ENCODE measurements at places on chromosomes 16 and 17.

DNA sequence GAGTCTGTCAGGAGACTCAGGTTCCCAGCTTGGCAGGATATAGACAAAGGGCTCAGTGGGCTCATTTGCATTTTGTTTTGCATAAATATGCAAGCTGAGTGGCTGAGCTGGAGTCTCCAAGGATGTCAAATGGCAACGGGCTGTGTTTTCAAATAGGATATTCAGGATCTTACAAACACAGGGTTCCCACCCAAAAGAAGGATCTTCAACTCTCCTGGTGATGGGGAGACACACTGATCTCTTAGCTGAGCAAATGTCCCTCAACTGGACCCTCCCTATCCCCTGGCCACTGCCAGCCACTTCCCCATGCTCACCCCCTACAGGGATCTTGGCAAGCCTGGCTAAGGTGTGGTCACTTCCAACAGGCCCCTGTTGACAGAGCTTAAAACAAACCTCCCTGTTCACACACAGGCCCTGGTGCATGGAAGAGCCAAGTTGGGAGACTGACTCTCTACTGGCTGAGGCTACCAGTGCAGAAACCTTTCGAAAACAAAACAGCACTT is 61.6 kb downstream of the SOX9 start:
- DNase-seq: no peak

DNA sequence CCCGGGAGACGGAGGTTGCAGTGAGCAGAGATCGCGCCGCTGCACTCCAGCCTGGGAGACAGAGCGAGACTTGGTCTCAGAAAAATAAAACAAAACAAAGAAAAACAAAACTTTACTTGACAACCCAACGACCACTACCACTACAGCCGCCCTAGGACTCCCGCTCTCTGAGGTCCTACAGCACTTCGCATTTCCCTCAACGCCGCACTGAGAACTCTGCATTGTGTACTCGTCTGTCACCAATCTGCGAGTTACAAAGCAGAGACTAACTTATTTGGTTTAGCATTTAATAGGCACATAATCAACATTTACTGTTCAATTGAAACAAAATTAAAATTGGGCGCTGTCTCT is 479 bp upstream of the ZNF207 start:
- DNase-seq: peak; percentile 21

- DNase-seq: no peak
These were observed 3.3 kb downstream of the ABCC3 start for GRCh38 chr17:50637829-50638605.

DNA sequence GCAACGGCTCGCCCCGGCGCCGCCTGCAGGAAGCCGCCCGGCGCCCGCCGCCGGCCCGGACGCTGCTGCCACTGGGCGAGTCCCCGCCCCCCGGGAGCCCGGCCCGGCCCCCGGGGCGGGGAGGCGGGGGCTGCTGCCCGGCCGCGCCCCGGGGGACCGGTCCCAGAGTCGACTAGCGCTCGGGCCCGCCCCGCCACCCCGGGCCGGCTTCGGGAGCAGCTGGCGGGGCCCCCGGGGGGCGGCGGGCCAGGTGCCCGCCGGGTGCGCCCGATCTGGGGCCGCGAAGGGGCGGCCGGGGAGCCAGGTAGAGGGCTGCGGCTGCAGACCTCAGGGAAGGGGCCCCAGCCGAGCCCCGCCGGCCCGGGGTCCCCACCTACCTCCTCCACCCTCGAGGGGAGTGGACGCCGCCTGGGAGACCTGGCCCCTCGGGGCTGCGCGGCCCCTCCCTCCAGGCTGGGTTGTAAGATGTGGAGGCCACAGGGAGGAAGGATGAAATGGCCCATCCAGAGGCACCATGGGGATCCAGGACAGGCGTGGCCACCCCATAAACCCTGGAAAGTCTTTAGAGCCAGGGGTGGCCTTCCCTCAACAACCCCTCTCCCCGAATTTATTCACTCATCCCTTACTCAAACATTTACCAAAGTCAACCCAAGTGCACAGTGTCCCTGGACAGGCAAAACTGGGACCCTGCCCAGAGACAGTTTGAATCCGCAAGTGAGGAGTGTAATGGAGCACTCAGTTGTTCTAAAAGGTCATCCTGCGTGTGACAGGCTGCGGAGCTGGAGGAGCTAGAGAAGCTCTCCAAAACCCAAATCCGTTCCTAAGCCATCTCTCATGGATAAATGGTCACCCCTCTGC is at the start of gene CDYL2:
TSS of gene CDYL2 (minus strand) at position 73 of the 858 bp plus-strand sequence. CDS start 425 bp downstream, outside the sequence.
- DNase-seq: no peak

DNA sequence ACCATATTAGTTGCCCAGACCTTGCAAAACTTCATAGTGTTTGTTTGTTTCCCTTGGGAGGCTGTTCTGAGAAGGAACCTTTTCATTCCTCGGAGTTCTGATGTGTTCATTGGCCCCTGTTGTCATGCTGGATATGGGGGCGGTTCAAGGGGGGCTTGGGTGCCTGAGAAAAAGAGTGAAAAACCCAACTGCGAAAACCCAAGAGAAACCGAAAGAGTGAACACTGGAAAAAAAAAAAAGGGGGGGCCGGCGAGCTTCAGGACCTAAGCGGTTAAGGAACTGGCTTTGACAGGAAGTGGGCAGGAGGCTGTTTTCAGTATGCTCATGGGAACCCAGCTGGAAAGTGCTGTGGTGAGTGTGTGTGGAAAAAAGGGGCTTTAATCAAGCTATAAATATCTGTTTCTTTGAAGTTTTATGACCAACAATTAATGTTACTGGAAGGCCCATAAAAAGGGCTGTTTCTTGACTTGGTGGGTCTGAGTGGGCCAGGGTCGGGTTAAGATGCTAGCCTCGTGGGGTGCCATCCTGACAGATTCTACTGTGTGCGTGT is 510.7 kb downstream of the MAF start:
- no peak for DNase-seq

DNA sequence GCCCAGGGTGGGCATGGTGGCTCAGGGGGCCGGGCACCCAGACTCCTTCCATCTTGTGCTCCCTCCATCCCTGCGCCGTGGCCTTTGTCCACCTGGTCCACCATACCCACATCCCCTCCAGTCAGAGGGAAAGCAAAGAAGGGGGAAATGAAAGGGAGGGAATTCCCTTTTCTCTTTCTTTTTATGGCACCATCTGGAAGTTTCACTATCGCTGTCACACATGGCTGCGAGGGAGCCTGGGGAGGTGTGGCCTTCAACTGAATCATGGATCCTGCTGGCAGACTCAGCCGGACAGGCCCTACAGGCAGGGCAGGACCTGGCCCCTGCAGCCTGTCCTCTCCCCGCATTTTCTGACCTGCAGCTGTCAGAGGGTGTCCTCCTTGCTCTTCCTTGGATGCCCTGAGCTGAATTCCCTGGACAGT is 6.2 kb downstream of the SLC12A3 start:
- no peak for DNase-seq

GRCh38 chr17:13729466-13730134 is 127.9 kb upstream of the HS3ST3A1 start:
- no peak for DNase-seq

GRCh38 chr17:29005936-29006511 is at the start of gene SEZ6:
Gene SEZ6 (minus strand): TSS chr17:29006033. CDS start chr17:29005869, 164 bp downstream.
- DNase-seq: peak; percentile 94

DNA sequence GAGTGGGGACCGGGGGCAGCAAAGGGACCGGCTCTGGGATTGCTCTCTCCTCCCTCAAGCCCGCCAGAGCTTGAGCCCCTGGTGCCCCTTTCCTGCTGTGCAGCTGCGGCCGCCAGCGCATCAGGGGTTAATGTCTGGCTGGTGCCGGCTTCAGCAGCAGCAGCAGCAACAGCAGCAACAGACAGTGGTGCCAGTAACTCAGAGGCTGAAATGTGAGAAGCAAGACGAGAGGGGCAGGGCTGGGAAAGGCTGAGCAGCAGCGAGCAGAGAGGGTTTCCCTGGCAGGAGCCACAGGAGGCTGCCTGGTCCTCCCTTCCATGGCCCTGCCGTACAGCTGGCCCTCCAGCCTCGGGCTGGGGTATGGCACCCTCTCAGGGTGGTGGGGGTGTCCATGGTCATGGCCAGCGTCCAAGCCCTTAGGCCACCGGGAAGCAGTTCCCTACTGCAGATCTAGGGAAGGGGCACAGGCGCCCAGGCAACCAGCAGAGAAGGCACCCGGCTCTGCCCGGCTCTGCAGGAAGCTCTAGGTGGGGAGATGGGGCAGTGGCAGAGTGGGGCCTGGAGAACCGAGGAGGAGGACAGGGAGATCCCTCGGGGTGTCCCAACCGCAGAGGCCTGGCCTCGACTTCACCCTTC is 21.1 kb upstream of the TFAP4 start:
- peak; percentile 88 for DNase-seq

- DNase-seq: no peak
These were observed 2.4 kb downstream of the MATCAP1 start for GRCh38 chr16:67181346-67181745.

DNA sequence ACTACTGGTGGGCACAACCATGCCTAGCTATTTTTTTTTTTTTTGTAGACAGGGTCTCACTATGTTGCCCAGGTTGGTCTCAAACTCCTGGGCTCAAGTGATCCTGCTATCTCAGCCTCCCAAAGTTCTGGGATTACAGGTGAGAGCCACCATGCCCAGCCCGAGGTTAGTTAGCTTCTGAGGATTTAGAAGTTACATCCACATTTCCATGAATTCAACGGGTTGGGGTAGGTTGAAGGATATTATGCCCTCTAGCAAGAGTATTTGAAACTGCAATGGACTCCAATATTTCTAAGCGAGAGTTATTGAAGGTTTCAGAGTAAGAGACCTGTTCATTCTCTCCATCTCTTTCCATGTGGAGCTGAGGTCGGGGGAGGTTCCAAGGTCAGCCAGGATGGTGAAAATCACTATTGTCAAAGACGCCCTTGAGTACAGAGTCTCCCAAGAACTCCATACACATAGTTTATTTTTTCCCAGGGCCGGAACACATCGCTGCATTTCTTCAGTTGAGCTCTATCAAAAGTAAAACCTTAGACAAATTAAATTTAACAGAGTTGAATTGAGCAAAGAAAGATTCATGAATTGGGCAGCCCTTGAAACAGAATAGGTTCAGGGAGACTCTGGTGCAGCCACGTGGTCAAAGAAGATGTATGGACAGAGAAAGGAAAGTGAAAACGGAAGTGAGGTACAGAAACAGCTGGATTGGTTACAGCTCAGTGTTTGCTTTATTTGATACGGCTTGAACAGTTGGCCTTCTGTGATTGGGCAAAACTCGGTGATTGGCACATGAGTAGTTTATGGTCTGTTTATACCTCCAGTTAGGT is 19.0 kb upstream of the ITPRIPL2 start:
- DNase-seq: no peak

DNA sequence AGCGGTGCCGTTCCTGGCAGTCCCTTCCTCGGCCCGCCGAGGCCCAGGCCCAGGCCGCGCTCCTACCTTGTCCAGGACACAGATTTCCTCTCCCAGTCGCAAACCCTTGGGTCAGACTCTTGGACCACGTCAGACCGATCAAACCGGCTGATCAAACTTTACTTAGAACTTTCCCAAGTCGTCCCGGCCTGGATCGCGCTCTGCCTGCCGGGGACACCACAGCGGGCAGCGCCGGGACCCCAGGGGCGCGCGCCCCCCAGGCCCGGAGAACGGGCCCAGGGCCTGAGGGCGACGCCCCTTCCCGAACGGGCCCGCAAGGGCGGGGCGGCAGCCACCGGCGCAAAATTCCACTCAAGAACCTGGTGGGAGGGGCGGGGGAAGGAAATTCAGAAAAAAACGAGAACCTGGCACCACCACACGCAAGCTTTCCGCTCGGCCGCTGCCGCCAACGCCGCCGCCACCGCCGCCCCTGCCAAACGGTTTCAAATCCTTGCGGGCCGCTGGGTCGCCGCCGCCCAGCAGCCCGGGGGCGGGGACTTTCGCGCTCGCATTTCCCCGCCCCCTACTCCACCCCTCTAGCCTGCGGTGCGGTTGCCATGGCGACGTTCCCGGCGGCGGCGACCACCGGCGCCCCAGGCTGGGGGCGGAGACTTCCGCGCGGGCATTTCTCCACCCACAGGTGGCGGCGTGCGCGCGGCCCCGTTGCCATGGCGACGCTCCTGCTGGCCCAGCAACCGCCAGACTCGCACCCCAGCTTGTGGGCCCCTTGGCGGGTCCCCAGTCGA is at the start of gene CEP112:
TSS of gene CEP112 (minus strand) at position 541 of the 785 bp plus-strand sequence.
- DNase-seq: peak; percentile 98

DNA sequence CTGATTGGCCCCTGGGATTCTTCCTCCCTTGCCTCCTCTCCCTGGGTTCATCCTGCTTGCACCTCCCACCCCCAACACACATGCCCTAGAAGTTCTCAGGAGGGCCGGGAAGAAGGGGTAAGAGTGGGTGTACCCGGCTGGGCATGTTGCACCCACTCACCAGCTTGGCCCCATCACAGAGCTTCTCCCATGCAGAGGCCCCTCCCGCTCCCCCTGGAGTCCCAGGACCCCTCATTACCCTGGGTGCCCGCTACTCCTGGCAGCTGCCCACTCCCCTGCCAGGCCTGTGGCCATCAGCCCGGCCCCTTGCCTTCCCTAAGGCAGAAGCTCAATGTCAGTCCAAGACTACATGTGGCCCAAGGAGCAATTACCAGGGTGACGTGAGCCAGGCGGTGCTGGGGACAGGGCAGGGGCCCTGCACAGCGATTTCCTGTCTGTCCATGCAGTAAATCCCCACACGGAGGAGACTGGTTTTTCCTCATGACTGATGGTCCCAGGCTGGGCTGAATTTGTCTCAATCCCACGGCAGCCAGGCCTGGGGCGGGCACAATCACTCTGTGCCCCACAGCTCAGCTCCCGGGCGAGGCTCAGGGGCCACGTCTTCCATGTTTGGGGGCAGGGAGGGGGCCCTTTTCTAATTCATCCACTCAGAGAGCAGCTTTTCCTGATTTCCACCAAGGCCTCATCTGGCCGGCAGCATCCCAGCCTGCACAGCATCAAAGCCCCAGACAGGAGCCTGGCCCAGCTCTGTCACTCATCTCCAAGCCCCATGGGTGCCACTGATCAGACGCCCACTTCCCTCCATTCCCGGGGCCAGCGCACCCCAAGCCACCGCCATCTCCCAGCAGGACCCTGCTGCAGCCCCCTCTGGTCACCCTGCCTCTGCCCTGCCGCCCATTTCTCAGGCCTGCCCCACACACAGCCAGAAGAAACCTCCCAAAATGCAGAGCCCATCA is 234.7 kb downstream of the KATNIP start:
- no peak for DNase-seq

DNA sequence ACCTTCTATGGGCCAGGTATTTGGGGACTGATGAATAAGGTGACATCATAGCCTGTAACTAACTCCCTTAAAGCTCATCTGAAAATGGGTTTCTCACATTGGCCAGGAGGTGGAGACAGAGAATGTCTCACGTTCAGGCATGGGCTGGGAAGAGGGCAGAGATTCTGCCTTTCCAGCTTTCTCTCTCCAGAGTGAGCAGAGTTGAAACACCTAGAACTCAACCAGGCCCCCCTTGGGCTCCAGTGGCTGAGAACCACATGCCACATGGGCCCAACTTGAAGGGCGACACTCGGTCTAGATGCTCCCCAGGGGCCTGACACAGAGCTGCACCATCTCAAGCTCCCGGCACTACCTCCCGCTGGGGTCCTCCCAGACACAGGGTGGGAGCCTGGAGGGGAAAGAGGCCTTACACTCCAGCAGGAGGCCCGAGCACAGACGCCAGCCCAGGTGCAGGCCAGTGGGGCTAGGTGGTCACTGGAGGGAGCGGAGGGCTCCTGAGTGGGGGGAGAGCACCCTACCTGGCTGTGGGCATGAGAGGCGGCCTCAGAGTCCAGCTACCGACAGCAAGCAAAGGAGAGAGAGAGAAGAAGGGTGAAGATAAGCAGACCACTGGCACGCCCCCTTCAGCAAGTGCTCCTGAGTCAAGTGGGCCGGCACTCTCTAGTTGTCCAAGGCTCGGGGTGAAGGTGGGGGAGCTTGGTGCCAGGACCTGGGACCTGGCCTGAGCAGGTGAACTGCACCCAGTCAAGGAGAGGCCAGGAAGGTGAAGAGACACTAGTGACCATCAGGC is 55.9 kb downstream of the MYO18A start:
- DNase-seq: peak; percentile 72
